Tibial nerve (tissue), 4 donors: ENCODE measurements at places on chromosomes 13 and 19.

DNA sequence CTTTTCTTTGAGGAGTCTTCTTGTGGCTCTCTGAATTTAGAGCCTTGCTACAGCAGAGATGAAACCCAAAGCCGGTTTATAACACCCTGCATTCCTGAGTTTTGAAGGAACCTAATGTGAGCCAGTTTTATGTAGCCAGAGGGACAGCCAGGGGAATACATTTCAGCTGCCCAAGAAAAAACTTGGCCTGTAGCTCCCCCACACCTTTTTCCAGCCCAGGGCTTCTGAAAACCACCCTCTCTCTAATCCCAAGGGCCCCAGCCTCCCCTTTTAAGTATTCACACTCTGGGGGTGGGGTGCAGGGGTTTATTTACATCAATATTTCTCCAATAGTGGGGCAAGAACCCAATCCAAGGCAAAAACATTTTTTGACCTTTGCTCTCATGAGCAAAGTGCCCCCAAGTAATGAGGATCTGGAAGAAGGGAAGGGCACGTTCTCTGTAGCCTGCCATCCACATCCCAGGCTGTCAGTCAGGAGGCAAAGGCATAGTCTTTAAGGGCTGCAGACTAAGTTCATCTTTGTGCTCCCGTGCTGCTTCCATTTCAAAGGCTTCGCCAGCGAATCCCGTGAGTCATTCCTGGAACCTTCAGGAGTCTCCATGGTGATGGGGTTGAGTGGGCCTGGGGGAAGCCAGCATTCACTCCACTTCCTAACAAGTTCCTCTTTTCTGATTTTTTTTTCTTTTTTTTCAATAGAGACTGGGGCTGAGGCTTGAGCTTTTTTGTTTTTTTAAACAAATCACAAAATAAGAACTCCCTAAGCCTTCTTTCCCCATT is 33.2 kb upstream of the MEDAG start:
- no peak for DNase-seq

DNA sequence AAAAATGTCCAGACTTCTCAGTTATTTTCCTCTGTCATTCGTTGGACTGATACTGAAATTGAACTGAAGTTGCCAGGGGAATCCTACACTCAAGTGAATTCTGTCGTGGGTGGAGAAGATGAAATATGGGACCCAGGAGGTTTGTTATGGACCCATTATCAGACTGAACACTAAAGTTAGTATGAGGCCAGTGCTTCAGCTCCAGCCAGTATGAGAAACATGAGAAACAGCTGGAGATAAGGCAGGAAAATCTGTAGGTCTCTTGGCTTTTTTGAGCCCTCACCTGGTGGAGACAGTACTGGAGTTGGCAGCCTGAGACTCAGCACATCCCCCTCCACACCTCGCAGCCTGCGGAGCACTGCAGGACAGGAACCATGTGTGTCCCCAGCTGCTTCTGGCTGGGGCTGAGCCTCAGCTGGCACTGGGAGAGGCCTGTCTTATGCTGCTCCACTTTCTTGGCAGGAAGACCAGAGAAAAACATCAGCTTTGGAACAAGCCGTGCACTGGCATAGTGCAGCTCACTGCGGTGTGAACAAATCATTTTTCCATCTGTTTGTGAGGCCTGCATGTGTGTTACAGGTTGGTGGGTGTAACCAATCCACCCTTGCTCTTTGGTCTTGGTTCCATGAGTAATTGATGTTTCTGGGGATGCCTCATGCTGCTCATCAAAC is 641.0 kb downstream of the FGF9 start:
- DNase-seq: no peak

DNA sequence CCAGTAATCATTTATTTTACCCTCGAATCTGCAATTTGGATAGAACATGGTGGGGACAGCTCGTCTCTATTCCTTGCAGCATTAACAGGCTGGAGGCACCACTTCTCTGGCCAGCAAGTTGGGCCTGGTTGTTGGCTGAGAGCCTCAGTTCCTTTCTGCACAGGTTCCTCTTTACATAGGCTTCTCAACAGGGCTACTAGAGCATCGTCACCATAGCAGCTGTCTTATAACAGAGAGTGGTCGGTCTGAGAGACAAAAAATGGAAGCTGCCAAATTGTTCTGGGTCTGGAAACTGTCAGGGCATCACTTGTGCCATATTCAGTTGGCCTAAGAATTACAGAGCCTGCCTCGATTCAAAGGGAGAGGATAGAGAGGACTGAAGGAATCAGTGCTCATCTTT is 86.7 kb downstream of the DNAJC15 start:
- no peak for DNase-seq

GRCh38 chr19:20278342-20278741 is 111.3 kb downstream of the ZNF486 start:
- no peak for DNase-seq

GRCh38 chr19:18123819-18124218 is 26.2 kb downstream of the MAST3 start:
- DNase-seq: no peak

DNA sequence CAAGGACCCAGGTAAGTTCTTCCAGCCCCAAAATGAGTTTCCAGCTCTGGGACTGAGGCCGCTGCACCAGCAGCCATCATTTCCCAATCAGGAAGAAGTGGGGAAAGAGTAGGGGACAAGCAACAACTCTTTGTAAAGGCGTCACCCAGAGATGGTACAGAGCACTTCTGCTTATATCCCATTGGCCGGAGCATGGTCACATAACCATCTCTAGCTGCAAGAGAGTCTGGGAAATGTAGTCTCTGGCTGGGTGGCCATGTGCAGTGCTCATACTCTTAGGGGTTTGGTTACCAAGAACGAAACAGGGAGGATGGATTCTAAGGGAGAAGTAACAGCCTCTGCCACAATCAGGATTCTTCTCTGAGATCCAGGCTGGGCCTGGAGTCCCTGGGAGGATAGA is 26.3 kb downstream of the CKM start:
- no peak for DNase-seq

DNA sequence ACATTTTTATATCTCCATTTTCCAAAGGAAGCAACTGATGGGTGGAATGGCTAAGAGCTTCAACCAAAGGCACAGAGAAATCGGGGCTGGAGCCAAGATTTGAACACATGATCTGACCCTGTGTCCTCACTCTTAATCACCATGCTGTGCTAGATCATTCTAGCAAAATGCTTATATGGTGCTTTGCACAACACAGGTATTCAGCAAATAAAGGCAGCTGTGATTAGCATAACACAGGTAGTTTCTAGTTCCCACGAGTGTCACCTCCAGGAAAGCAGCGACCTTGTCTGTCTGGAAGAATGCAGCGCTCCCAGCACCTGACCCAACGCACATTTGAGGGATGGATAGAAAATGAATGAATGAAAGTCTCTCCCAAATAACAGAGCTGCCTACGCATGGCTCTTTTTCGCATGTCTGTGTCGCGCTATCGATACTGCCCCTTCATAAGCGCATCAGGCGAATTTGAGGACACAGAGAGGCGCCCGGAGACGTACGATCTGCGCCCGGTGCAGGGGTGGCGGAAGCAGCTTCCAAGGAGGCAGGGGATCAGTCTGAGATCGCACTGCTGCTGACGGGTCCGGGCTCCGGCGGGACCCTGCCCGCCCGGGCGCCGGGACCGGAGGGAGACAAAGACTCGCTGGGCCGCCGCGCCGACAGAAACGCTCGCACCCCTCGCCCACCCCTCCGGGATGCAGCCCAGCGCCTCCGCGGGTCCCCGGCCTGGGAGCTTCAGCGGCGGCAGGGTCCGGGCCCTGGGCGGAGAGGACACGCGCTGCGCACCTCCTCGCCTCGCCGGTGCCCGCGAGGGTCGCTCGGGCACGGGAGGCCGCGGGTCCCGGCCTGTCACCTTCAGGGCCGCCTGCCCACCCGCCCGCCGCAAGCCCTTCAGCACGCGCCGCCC is 609 bp downstream of the EPS15L1 start:
- DNase-seq: no peak

GRCh38 chr19:50710094-50710493 is 9.5 kb downstream of the SHANK1 start:
- DNase-seq: no peak

GRCh38 chr13:87919956-87920355 is 248.8 kb downstream of the SLITRK5 start:
- no peak for DNase-seq

DNA sequence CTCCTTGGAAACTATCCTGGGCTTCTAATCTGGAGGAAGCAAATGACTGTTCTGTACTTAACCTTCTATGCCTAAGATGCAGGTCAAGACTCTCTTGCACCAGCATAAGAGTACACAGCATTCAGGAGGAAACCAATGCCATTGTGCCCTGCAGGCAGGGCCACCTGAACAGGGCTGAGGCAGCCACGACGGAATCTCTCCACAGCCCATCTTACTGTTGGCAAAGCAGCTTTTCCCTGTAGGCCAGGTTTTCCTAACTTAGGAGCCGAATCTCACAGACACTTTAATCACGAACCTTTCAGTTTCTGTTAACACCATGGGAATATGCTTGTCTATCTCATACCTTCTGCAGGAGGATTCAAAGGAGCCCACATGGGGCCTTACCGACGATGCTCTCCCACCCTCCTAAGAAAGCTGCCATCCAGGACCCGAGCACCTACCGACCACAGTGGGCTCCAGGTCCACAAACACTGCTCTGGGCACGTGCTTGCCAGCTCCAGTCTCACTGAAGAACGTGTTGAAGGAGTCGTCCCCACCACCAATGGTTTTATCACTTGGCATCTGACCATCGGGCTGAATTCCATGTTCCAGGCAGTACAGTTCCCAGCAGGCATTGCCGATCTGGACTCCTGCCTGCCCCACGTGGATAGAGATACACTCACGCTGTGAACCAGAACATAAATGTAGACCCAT is 2.6 kb downstream of the TUBA3C start:
- DNase-seq: no peak

- DNase-seq: no peak
Observed at GRCh38 chr13:65597839-65598818, 1632.0 kb downstream of the PCDH9 start.

DNA sequence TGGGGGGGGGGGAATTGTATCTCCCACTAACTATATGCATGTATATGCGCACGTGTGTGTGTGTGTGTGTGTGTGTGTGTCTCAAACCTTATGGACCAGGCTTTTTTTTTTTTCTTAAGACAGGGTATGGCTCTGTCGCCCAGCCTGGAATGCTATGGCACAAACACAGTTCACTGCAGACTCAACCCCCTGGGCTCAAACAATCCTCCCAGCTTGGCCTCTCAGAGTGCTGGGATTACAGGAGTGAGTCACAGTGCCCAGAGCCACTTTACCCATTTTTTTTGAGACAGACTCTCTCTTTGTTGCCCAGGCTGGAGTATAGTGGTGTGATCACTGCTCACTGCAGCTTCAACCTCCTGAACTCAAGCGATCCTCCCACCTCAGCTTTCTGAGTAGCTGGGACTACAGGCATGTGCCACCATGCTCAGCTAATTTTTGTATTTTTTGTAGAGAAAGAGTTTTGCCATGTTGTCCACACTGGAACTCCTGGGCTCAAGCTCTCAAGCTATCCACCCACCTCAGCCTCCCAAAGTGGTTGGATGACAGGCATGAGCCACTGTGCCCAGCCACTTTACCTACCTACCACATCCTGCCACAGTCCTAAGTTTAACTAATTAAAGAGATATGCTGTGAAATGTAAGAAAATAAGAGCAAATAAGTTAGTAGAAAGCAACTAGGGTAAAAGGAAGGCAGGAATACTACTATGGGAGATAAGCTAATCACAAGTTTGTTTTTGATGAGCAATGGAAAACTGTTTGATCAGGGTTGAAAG is 2.4 kb downstream of the ZMYM5 start:
- DNase-seq: no peak

- DNase-seq: peak; percentile 95
Observed at GRCh38 chr19:2236314-2237050, at the start of the genes PLEKHJ1 and SF3A2. Gene PLEKHJ1 (minus strand): TSS chr19:2236329. CDS start chr19:2236248, 81 bp downstream. Gene SF3A2 (plus strand): TSS chr19:2236824. CDS start chr19:2243419, 6,595 bp downstream.

DNA sequence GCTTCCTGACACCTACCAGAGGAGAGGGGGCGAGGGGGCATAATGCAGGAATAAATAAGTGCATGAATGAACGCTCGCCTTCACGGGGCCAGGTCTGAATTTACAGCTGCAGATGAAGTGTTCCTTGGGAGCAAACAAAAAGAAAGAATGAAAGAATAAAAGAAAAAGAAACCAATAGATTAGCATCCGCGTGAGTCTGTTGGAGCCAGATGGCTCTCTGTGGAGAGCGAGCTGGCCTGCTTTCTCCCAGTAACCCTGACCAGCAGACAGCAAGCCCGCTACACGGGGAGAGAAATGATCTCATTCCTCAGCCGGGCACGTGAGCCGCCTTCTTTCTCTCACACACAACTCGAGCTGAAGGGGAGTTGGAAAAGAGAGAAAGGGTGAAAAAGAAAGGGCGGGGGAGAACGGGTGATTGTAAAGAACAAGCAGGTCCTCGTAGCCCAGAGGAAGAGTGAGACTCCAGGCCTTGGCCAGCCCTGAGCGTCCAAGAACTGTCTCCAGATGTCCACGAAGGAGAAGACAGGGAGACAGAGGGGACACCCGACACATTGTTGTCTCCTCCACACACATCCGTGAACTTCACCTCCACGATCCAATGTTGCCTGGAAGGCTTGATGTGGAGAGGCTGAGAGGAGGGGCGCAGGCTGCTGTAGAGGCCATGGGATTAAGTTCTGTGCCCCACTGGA is 81.4 kb downstream of the RNASEH2B start:
- DNase-seq: peak; percentile 69

DNA sequence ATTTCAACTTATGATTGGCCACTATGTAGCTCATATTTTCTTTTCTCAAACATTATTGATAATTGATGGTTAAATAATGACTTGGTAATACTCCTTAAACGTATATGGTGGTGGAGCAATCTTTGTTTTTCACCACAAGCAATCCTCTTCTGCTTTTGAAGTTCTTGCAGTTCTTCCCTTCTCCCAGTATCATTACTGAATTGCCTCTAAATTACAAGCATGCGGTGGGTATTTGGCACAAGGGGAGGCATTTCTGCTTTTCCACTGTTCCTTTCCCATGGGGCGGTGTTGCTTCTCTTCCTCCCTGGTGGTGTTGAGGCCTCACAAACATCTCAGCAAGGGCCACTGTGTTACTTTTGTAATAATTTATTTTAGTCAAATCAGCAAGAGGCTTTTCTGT is 234.4 kb upstream of the RXFP2 start:
- no peak for DNase-seq

DNA sequence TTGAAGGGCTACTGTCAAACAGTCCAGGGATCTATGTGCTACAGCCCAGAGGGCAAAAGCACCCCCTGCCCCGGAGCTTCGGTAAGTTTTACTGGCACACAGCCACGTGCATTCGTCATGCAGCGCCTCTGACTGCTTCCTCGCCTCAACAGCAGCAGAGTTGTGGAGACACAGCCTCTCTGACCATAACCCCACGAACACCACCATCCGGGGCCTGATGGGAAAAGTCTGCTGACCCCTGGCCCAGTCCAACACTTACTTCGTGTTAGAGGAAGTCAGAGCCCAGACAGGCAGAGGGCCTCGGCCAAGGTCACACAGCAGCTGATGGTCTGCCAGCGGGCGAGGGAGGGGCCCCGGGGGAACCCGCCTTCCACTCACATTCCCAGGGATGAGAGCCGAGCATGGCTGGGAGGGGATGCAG is 5.1 kb downstream of the CBARP start:
- DNase-seq: no peak

- DNase-seq: peak; percentile 51
Observed at GRCh38 chr19:47663911-47664771, 49.1 kb upstream of the EHD2 start.

GRCh38 chr19:54436031-54436523 is 12.9 kb upstream of the LENG8 start:
- DNase-seq: no peak

GRCh38 chr13:40563350-40564125 is 102.9 kb downstream of the FOXO1 start:
- no peak for DNase-seq
